ENCODE measurements at places on chromosomes 4 and X.
A peak's percentile ranks its signal among the peaks of the same experiment; 100 is the strongest.

- no peak for DNase-seq
Measured at GRCh38 chr4:6602289-6602688, 27.3 kb downstream of the MAN2B2 start.

DNA sequence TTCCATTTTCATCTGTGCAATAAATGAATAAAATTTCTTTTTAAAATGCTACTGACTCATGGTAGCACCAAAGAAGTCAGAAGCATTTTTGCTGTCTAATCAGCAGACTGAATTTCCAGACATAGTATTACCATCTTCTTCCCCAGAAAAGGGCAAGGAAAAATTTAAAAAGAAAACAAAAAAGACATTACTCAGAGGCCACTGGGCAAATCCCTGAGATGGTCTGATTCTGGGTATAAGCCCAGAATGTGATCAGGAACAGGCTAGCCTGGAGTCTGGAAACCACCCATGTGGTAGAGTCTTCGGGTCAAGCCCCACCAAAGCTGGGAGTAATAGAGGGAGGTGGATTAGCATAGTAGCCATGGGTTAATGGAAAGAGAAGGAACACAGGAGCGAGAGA, 342.8 kb downstream of the FBXW7 start:
- peak; percentile 39 for DNase-seq

GRCh38 chrX:16144420-16144819, 21.1 kb downstream of the GRPR start:
- peak; percentile 44 for DNase-seq

DNA sequence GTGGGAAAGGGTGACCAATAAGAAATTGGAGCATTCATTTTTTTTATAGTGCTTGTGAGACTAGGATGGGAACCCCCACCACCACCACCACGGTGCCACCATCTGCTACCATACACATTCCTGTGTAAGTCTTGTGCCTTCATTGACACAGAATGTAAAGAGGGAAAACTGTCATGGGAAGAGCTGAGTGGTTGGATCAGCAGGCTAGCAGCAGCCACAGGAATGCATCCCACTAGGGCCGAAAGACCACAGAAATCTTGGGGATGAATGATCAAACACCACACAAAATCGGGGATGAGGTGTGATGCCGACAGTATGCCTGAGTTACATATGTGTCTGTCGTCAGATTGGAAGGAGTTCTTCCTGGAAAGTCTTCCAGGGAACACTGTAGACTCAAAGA, 69.2 kb downstream of the SRPX start:
- DNase-seq = peak; percentile 79

DNA sequence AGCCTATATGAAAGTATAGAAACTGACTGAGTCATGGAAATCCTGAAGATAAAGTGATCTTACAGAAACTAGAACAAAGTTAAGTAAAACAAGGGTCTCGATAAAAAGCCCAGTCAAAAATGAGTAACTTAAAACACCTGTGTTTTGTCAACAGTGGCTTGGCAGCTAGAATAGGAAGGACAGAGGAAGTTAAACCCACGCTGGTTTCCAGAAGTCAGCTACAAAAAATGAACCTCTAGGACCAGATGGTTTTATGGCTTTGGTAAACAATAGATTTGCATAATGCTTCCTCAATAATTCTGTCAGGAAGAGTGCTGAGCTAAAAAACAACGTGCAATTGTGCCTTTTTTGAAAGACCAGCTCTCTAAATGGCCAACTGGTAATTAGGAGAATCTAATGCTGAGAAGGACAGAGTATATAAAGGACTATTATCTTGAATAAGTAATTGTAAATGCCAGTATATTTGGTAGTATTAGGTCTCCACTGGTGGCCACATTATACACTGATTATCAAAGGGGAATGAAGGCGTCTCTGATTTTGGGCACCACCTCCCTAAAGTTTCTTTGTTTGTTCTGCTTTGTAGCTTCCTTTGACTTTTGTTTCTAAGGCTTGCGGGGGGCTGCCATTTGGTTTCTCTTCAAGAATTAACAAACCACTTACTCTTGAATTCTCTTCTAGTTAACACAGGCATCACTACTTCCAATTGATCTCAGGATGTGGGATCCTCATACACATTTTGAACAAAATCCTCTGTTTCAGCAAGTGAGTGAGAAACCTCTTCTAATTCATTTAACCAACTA, 72.2 kb upstream of the PPP3CA start:
- DNase-seq = no peak

Data from astrocyte of the hippocampus (primary cell).